ENCODE measurements at places on chromosomes 11 and 22.

DNA sequence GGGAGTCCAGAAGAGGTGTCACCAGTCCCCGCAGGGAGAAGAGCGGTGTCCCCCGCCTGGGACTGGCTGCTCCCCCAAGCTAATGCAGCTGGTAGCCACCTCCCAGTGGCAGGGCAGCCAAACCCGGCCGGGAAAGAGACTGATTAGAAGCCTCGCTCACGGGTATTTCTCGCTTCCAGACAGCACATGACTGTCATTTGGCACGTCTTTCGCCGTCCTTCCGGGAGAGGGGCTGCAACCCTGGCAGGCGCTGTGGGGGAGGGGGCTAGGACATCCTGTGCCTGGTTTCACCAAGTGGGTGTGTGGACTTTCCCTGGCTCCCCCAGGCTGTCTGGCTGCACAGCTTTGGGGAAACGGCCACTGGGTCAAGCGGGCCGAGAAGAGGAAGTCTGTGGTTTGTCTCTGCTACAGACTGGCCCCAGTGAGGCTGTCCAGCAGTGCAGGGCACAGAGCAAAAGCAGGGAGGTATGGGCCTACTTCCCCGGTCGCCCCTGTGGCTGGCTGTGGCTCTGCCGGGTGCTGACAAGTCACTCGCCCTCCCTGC, 3.8 kb downstream of the CD81 start:
- DNase-seq = no peak

- peak; percentile 49 for DNase-seq
Observed at GRCh38 chr22:49925525-49926128, 7.2 kb downstream of the CRELD2 start.

GRCh38 chr11:30317030-30317429, 5.9 kb upstream of the ARL14EP start:
- DNase-seq = no peak

DNA sequence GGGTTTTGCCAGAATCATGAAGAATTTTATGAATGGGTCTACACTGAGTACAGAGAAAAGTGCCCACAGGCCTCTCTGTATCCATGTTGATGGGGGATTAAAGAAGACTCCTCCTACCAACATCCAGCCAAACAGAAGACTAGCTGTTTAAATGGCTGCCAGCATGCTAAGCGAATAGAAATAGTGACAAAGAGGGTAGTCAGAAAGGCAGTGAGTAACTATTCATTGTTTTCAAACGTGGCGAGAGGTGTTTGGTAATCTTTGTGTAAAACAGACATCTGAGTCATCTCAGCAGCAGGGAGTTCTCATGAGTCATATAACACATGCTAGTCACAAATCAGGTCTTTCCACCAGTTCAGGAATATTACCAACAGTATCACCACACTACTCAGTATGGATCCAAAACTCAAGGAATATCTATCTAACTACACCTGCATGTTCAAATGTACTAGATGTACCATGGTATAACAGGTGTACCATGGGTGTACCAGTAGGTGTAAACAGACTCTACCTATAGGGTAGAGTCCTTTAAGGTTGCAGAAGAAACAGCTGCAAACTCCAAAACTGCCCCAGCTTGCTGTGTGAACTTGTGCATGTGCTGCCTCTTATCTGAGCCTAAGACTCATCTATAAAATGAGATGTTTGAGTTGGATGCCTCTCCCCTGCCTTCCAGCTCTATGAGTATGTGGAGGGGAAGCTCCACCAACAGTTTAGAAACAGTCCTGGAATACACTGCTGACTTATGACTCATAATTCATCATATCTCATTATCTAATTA, 82.0 kb downstream of the SLC1A2 start:
- no peak for DNase-seq

- DNase-seq = no peak
Observed at GRCh38 chr22:24096758-24097115, 84.5 kb upstream of the SUSD2 start.

GRCh38 chr11:67265633-67266448, 432 bp upstream of the GRK2 start:
- peak; percentile 54 for DNase-seq

DNA sequence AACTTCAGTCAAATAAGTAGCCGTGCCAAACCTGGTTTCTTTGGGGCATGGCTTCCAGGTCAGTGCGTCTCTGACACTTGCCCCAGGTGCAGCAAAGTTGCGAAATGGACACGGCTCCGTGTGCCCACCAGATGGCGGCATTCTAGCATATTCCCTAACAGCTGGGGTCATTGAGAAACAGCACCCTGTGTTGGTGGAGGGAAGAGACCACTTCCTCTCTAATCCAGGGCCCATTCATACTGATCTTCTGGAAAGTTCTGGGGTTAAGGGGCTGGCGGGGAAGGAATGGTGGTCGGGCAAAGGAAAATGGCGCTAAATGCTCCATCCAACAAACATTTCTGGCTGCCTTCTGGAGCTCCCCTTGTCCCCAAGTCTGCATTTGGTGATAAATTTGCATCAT, 141.2 kb upstream of the TIMP3 start:
- no peak for DNase-seq

GRCh38 chr11:23856654-23857053, 640.2 kb upstream of the LUZP2 start:
- no peak for DNase-seq

- DNase-seq = no peak
Observed at GRCh38 chr22:19039796-19040280, 82.4 kb downstream of the DGCR2 start.

GRCh38 chr22:44329179-44329796, 16.5 kb upstream of the SHISAL1 start:
- DNase-seq = no peak

DNA sequence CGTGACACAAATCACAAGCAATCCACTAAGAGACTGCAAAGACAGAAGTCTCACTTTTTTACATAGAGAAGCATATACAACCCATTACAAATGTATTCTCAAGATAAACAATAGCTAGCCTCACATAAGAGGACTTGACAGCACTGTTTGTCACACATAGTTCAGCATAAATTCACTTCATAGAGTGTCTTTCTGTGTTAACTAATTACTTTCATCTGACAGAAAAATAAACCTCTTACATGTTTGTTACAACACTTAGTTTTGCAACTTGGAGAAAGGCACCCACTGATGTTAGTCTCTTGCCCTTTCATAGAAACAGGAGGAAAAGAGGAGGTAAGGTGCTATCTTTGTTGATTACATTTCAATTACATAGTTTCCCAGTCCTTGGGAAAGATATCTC, 2221.9 kb upstream of the RAG2 start:
- no peak for DNase-seq

GRCh38 chr11:117172724-117173421, 5.7 kb upstream of the SIDT2 start:
- DNase-seq = no peak

GRCh38 chr11:75158241-75158640, 7.3 kb downstream of the SLCO2B1 start:
- DNase-seq = no peak

- no peak for DNase-seq
Observed at GRCh38 chr22:24198682-24199052, 17.4 kb downstream of the SUSD2 start.

- DNase-seq = no peak
Observed at GRCh38 chr11:26993965-26994457, at the start of gene FIBIN. Gene FIBIN (plus strand): TSS chr11:26994112. CDS start chr11:26994527, 415 bp downstream.

- DNase-seq = no peak
Observed at GRCh38 chr11:3834664-3835461, 5.9 kb downstream of the RHOG start.

DNA sequence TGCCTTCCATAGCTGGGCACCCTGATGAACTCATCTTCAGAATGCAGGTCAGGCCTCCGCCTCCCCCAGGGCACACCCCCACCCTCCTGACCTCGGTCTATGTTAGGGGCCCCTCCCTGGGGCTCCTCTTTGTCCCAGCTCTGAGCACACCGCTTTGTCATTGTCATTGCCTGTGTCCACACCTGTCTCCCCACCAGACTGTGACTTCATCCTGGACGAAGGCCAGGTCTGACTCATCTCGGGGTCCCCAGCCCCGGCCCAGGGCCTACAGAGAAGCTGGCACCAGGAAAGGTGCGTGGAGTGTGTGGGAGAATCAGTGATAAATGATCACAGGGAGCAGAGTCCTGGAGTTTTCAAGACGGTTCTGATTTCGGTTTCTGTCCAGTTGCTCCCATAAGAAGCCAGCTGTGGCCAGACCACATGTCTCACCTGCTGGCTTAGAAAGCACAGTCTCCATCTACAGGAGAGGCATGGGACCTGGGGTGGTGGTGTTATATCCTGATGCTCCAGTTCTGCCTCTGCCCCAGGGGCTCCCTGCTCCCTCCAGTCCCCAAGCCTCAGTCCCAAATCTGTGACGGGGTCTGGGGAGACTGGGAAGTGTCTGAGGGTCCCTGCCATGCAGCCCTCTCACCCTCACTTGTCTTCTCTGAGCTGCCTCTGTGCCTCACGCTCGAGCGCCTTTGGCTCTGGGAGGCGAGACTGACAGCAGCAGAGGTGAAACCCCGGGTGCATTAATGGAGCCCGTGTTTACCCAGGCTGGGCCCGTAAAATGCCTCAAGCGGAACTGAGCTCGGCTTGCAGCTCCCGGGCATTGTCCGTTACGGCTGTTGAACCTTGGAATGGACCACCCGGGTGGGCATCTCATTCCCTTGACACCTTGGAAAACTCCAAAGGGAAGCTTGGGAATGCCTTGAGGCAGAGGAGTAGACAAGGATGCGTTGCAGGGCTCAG, 85.5 kb upstream of the WNT11 start:
- DNase-seq = no peak

DNA sequence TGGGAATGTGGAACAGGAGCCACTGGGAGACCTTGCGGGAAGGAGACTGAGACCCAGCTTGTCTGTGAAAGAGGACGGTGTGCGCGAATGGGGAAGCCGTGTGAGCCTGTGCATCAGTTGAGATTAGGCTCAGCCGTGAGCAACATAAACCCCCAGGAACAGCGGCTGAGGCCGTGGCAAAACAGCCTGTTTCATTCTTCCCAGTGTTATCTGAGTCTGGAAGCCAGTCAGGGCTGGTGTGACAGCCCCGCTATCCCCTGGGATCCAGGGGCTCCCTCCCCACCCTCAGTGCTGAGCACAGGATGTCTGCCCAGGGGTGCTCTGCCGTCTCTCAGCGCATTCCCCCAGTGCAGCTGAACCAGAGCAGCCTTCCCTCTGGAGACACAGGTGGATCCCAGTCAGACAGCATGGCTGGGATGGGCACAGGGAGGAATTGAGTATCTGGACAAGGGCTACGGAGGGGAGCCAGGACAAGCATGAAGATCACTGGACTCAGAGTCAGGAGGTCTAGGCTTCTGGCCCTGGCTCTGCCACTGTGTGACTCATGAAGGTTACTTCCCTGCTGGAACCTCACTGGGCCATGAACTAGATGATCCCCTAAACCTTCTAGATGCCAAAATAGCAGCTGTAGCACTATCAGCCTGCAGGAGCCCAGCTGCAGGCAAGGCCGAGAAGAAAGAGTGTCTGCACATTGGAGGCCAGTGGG, 8.6 kb downstream of the OAF start:
- no peak for DNase-seq

DNA sequence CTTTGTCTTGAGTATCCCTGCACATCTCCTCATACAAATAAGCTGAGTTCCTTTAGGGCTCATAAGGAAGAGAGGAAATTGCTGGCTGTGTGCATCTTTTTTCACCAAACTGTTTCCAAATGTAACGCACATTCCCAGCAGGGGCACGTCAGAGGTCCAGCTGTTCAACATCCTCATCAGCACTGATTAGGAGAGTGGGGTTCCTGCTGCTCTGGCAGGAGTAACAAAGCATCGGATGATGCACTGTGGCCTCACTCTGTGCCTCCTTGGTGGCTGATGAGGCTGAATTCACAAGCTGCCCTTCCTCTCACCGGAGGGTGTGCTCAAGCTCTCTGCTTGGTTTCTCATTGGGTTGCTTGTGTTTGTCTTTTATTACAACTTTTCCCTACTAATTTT, 35.5 kb upstream of the SLC25A1 start:
- DNase-seq = no peak

Measured in stimulated activated CD8-positive, alpha-beta memory T cell treated with anti-CD3 and anti-CD28 coated beads, Interleukin-7, amount 100 ng/mL, for 1 hour (primary cell).